Esophagus muscularis mucosa (tissue), 4 donors: ENCODE measurements at places on chromosomes 4 and X. TPM values are rescaled to one million over a fixed set of nuclear protein-coding genes. Genes with fewer than 3 reads are reported as not detected.

Gene RAI2
- 26.2 TPM for total RNA-seq

Gene FAM184B
- total RNA-seq, result not detected

Gene SLC25A5
- total RNA-seq, result 272 TPM

Gene DIPK2B
- total RNA-seq, result 12.5 TPM

Gene SSX4B
- total RNA-seq, result not detected

Gene GATA1
- 0.50 TPM for total RNA-seq

Gene CCNB3
- total RNA-seq, result under 0.01 TPM

Gene TMEM156
- total RNA-seq, result not detected

Gene LGI2
- 8.1 TPM for total RNA-seq

Gene MGARP
- 4.3 TPM for total RNA-seq

- DNase-seq, result no peak
Measured at GRCh38 chrX:135973025-135973547, 702 bp downstream of the MMGT1 start.

GRCh38 chr4:81214144-81214880, 710 bp downstream of the PRKG2 start:
- DNase-seq, result no peak

DNA sequence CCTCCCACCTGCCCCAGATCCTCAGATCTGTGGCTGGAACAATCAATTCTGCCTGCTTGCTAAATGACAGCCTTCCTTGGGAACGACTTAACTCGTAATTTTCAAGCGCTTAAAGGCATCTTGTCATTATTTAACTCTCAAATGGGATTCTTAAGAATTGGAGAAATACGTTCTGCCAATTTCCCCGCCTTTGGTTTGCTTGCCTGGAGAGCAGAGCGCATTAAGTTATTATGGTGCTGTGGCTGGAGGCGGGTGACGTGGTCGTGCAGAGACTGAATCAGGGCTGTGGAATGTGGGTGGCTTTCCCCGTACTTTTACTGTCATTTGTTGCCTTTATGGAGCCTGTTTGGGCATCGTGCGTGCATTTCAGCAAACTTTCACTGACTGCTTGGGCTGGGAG, 78.9 kb upstream of the PSAPL1 start:
- DNase-seq, result no peak

GRCh38 chr4:134529629-134530028, 328.0 kb upstream of the PABPC4L start:
- DNase-seq, result no peak

DNA sequence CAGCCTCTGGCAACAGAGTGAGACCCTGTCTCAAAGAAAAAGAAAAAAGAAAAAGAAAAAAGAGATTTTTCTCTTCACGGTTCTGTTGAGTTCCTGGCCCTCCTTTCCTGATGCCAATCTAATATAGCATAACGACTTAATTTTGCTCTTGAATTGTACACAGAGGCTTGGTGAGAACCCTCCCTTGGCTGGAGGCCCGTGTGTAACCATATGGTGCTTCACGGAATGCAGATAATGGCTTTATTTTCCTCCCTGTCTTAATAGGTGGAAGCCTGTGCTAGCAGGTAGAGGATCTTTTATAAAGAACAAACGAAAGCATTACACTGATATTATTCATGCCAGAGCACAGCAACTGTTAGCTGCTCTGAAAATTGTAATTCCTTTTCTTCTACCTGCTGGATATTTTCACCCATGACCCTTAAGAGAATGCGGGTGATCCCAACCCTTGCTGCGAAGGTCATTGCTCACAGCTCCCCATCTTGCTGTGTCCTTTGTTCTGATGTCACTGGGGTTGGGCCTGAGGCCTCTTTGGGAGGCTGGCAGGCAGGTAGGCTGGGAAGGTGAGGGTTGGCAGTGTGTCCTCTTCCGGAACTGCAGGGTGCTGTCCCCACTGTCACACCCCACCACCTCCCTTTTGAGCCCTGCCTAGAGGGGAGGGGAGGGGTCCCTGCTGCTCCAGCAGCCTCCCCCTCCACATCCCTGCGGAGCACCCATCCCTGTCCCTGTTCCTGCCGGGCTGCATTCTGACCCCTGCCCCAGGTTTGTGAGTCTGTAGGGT, 83.8 kb upstream of the STOX2 start:
- DNase-seq, result no peak

DNA sequence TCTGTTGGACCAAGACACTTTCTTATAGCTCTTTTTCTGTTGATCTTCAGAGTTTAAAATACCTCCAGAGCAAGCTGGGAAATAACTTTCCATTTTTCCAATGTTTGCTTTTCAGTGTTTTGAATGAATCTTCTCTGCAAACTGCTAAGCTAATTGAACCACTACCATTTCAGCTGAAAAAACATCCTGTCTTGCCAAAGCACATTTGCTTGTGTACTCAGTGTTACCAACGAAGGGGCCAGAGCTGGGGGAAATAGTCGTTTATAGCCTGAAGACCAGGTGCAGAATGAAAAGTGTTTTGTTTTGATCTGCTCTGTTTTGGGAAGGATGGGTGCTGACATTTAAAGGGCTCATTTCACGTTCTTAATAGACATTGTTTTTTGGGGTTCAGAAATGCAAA, 88.4 kb upstream of the CLNK start:
- DNase-seq, result no peak

GRCh38 chr4:156553659-156554058, 417.9 kb downstream of the PDGFC start:
- DNase-seq, result no peak

DNA sequence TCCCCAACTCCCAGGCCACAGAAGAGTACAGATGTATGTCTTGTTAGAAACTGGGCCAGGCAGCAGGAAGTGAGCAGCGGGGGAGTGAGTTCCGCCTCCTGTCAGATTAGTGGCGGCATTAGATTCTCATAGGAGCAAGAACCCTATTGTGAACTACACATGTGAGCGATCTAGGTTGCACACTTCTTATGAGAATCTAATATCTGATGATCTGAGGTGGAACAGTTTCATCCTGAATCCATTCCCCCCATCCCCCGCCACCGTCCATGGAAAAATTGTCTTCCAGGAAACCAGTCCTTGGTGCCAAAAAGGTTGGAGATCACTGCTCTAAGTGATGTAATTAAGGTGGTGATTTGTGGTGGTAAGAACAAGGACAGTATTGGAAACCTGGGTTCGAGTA, 24.5 kb upstream of the NEXMIF start:
- no peak for DNase-seq

- DNase-seq, result no peak
Measured at GRCh38 chr4:37464373-37465128, 220.0 kb downstream of the NWD2 start.

DNA sequence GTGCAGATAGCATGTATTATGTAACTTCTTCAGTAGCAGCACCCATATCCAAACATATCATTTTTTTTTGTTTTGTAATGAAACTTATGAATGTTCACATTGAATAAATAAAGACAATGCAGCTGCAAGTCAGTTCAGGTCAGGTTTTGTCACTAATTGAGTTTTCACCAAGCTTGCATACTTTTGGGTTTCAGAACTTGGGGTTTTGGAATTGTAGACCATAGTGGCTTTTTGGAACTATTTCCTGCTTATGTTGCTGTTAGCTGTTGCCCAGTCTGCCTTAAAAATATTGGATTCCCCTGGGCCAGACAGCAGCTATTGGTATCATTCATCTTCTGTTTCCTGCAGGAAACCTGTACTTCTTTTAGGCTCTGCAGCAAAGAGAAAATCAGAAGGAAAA, 113.4 kb upstream of the LIMCH1 start:
- no peak for DNase-seq

DNA sequence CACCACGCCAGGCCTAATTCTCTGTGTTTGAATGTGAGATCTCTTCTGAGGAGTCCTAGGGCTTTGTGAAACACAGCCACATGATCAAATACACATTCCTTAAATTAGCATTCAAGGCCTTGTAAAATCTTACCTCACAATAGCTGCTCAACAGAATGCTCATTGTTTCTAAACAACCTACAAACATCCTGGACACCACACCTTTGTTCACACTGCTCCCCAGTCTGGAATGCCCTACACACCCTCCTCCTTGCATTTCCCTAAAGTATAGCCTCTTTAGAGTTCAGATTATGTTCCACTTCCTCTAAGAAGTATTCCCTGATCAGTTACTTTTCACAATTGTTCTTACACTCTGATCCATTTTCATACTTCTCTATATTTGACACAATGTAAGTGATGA, 110.6 kb downstream of the AGTR2 start:
- DNase-seq, result no peak

DNA sequence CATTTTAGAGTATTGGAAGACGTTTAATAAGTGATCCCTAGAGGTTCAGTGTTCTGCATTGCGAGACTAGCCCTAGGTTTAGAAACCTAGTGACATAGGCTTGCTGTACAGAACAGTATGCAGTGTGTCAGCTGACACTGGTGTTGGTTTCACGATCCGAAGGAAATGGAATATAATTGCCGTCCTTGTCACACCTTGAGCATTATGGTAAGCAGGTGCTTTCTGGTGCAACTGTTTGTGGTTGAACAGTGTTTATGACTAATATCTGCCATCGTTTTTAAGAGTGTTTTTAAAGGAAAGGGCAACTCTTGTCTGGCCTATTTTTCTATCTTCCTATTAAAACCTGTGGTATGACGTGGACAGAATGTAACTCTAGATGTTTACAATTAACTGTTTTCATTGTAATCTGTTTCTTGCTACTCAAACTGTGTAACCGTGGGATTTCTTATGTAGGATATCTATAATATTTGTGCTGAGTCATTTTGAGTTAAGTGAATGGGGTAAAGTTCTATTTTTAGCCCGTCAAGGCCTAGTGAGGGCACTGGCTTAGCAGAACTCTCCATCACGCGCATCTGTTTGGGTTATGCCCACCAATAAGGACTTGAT, 53.8 kb upstream of the TBC1D14 start:
- no peak for DNase-seq

- DNase-seq, result no peak
Measured at GRCh38 chr4:87734084-87734483, 65.3 kb upstream of the IBSP start.

- DNase-seq, result no peak
Measured at GRCh38 chr4:29375716-29376115, 1344.5 kb upstream of the PCDH7 start.

GRCh38 chrX:111443946-111444345, 32.0 kb upstream of the DCX start:
- no peak for DNase-seq

- DNase-seq, result no peak
Measured at GRCh38 chrX:22433292-22434070, 160.8 kb downstream of the CBLL2 start.

DNA sequence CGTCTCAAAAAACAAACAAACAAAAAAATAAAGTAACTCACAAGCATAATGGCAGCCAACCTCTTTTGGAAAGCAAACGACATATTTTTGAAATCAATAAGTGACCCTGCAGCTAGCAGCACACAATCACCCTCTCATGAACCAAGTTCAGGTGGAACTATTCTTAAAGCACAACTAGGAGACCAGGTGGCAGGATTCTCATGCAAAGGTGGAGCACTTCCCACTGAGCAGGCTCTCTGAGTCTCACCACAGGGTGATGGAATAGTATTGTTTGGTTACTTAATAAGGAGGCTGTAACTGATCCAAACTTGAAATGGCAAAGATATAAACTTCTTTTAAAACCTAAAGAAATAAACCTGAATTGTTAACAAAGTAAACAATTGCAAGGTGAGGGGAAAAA, 1293.1 kb downstream of the PCDH19 start:
- DNase-seq, result no peak
